ENCODE measurements at places on chromosomes 1 and 21.

DNA sequence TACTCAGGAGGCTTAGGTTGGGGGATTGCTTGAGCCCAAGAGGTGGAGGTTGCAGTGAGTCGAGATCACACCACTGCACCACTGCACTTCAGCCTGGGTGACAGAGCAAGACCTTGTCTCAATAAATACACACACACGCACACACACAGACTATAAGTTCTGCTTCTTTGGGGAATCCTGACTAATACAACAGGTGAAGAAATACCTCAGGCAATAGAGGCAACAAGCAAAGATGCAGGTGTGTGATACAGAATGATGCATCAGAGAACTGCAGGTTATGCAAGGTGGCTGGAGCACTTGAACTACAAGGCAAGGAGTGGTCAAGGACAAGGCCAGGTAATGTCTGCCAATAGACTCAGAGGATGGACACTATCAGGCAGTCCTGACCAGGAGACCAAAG lies 117.6 kb upstream of the ZNF678 start:
- DNase-seq = no peak

GRCh38 chr21:25343774-25344545 lies 263.3 kb downstream of the MRPL39 start:
- DNase-seq = no peak

GRCh38 chr1:3714284-3714741 lies 37.9 kb upstream of the CCDC27 start:
- no peak for DNase-seq

- DNase-seq = no peak
These were observed 111.0 kb downstream of the NTNG1 start for GRCh38 chr1:107251839-107252238.

DNA sequence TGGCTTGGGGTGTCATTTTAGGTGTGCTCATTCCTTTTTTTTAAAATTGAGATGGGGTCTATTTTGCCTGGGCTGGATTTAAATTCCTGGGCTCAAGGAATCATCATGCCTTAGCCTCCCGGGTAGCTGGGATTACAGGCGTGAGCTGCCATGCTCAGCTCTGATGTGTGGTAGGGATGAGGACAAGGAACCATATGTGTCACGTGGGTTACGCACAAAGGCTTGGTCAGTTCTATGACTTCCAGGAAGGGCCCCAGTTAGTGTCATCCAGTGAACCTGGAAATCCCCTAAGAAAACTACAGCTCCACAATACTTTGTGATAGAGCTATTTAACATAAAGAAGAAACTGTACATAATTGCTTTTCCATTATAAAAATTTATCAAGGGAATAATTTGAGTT lies 6.7 kb upstream of the METTL25B start:
- no peak for DNase-seq

DNA sequence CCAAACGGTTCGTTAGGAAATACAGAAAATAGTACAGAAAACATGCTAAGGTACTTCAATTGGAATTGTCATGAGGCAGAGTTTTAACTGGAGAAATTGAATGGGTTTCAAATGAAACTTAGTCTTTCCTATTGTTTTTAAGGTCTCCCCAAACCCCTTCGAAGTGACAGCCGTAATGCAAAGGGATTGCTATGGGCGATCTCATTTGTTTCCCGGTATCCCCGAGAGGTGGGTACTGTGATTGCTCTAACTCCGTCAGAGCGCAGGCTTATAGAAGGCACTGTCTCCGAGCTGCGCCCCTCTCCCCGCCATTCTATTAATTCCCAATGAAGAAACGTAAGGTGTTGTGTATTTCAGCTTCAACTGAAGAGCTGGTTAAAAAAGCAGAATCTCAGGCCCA lies 22.0 kb upstream of the RNF187 start:
- no peak for DNase-seq

GRCh38 chr1:188089461-188089860 lies 1260.7 kb downstream of the PLA2G4A start:
- no peak for DNase-seq

DNA sequence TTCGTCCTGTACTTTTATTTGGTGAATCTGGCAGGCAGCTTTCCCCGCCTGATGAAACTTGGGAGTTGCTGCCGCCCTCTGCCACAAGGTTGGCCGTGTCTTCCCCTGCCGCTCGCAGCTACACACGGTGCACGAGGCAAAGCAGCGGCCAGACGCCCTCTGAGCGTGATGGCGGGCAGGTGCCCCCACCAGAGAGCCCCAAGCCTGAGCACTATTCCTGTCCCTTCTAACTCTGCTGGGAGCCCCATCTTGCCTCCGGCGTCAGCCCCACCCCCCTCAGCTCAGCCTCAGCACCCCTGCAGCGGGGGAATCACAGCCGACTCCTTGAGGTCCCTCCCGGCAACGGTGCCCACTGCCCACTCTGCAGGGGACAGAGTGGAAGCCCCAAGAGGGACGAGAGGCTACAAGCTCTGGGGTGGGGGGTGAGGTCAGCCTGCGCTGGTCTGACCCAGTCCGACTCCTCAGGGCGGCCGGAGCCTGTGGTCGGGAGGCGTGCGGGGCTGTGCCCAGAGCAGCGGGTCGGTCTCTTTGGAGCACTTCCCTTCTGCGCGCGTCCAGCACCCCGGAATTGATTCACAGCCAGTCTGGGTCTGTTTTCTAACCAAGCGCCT lies 41.3 kb downstream of the RIPK4 start:
- no peak for DNase-seq

DNA sequence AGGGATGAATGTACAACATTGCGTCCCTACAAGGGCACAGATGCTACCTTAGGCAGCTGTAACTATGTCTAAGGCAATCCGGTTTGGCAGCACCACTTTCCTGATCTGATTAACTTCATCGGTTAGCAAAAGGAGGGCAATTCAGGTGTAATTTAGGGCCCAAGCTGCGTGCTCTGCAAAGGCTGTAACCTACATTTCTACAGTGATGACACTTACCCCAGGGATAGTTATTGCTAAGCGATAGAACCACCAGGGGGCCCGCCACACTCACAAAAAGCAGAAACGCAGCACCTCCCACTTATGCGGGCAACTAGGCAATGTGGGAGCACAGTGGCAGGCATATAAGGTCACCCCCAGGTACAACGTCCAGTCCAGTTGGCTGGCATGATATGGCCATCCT lies 113.5 kb downstream of the GDAP2 start:
- DNase-seq = no peak

DNA sequence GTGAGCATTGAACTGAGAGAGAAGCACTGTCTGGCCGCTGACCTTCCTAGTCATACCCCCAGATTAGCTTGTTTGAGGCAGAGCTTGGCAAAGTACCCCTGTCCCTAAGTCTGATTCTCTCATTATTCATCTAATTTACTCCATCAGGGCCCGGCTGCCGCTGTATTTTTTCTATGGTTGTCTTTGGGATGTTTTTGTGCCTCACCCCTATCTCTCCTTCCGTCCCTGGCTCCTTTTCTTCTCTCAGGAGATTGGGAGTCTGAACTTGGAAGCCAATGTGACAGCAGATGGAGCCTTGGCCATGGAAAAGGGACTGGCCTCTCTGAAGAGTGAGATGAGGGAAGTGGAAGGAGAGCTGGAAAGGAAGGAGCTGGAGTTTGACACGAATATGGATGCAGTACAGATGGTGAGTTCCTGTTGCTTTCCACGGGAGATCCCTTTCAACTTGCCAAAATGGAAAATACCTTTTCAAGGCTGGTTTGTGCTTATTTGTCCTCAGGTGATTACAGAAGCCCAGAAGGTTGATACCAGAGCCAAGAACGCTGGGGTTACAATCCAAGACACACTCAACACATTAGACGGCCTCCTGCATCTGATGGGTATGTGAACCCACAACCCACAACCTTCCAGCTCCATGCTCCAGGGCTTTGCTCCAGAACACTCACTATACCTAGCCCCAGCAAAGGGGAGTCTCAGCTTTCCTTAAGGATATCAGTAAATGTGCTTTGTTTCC lies 53.9 kb downstream of the LAMC2 start:
- no peak for DNase-seq

GRCh38 chr1:177945943-177946650 lies 23.8 kb downstream of the SEC16B start:
- DNase-seq = peak; percentile 1

GRCh38 chr1:91761295-91761721 lies 124.6 kb downstream of the TGFBR3 start:
- DNase-seq = no peak

GRCh38 chr21:36069713-36070583 lies at the start of gene CBR1:
Gene CBR1 (plus strand): TSS chr21:36070024. CDS start chr21:36070116, 92 bp downstream.
- peak; percentile 82 for DNase-seq

DNA sequence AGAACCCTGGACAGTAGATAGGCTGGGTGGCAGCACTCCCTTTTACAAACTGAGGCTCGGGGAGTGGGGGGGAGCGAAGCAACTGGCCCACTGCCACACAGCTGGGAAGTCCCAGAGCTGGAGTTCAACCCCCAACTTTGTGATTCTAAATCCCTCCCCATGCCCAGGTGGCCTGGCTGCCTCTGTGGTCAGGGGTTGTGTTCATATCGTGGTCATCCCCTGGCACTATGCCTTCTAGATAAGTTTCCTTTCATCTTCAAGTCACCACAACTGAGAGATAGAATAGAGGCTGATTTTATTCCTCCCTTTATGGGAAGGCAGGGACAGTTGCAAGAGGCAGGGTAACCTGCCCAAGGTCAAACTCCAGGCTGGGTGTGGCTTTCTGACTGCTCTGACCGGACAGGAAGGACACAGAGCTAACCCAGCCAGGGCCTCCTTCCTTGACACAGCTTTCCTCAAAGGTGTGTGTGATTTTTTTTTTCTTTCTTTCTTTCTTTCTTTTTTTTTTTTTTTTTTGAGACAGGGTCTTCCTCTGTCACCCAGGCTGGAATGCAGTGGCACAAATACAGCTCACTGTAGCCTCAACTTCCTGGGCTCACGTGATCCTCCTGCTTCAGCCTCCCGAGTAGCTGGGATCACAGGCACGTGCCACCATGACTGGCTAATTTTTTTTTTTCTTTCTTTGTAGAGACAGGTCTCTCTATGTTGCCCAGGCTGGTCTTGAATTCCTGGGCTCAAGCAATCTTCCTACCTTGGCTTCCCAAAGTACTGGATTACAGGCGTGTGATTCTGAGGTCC lies 18.4 kb upstream of the TNFRSF1B start:
- DNase-seq = no peak
